ENCODE measurements at places on chromosomes 4 and X.

DNA sequence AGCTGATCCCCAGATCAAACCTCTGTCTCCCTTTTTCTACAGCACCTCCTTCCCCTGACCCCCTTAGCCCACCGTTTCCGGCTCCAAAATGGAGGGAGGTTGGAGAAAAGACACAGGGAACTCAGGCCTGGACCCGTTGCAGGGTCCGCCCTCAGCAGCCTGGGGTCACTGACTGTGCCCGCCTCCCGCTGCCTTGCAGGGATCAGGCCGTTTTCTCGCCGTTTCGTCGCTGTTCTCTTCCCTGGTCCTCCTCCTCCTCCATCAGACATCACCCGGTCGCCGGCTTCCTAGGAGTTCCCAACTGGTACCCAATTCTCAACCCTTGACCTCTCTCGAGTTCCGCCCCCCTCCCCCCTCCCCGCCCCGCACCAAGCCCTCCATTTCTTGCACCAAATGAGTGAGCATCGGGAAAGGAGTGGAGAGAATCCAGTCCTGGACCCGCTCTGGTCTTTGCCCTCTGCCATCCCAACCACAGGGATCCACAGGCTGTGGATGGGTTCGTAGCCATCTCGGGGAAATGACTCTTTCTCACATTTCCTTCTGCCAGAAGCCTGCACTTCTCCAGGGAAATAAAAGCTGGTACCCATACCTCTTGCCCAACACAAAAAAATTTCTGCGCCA is 493 bp downstream of the TCEAL5 start:
- DNase-seq = no peak

GRCh38 chr4:105343146-105343931 is 130.5 kb downstream of the PPA2 start:
- no peak for DNase-seq

- no peak for DNase-seq
Observed at GRCh38 chr4:140098455-140099160, 55.4 kb downstream of the MAML3 start.

- no peak for DNase-seq
Observed at GRCh38 chr4:14465507-14465906, 536.8 kb upstream of the CPEB2 start.

- DNase-seq = no peak
Observed at GRCh38 chr4:6917461-6918271, 8.0 kb downstream of the TBC1D14 start.

DNA sequence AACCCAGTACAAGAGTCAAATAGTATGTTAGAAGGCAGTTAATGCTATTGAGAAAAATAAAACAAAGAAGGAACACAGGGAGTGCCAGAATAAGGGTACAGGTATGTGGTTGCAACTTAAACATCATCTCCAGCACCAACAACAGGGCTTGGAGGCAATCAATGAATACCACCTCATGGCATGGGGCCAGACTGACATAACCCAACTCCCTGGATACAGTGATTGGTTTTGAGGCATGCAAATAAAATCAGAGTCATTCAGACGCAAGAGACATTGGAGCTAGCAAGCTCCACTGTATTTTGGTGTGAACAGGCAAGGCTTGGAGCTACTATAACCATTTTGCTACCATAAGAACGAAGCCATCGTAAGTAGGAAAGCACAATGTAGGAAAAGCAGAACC is 56.7 kb downstream of the PPP3CA start:
- DNase-seq = no peak

DNA sequence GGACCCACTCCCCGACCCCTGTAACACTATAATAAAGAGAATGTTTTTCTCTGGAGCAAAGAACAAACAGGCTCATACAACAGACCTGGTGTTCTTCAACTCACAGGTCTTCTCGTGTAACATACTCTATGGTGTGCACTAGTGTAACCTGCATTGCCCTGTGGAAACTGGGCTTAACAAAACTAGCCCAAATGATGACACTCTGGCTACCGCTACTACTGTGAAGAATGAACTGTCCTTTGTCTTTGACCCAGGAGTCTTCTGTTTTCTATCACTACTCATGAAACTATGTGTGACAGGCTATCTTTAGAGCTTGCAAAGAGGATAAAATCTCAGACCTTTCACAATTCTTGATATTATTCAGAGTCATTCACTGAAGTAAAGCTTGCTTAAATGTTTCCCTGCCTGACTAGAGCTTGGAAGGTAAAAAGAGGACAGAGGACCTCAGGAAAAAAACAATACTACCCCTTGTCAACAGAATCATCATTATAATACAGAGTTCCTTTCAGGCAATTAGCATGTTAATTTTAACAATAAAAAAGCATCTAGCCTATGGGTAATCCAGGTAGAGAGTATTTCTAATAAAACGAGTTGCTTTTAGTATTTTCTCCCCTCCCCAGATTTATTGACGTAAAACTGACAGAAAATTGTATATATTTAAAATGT is 59.2 kb downstream of the FSTL5 start:
- no peak for DNase-seq

- no peak for DNase-seq
Observed at GRCh38 chrX:36534900-36535299, 473.3 kb upstream of the FAM47C start.

DNA sequence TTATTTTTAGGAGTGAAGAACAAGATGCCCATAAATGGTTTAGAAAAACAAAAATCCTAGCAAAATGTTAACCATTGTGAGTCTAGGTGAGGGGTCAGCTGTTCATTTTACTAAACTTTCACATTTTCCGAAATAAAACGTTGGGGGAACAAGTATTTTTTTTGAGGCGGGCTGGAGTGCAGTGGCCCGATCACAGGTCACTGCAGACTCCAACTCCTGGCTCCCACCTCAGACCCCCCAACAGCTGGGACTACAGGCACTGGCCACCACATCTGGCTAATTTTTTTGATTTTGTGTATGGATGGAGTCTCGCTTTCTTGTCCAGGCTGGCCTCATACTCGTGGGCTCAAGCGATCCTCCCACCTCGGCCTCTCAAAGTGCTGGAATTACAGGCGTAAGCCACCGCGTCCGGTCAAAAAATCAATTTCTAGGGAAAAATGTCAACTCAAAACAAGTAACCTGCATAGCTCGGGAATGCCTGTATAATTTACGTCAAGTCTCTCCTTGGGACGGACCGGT is 742 bp upstream of the TAF1 start:
- no peak for DNase-seq

DNA sequence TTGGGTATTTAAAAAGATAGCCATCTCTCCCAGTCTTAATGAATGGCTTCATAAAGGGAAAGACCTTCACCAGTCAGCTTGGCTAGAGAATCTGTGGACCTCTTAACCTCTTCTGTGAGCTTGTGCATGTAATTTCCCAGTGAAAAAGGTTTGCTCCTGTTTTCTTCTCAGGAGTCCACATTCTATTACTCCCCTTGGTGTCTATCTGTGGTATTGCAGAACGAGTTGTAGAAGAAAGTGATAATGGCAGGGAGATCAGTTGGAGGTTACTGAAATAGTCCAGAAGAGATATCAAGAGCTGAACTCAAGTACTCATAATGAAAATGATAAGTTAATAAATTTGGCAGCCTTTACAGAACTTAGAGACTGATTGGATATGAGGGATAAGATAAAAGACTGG is 16.5 kb upstream of the VAMP7 start:
- no peak for DNase-seq

- no peak for DNase-seq
Observed at GRCh38 chr4:15234116-15234855, 193.5 kb upstream of the C1QTNF7 start.

DNA sequence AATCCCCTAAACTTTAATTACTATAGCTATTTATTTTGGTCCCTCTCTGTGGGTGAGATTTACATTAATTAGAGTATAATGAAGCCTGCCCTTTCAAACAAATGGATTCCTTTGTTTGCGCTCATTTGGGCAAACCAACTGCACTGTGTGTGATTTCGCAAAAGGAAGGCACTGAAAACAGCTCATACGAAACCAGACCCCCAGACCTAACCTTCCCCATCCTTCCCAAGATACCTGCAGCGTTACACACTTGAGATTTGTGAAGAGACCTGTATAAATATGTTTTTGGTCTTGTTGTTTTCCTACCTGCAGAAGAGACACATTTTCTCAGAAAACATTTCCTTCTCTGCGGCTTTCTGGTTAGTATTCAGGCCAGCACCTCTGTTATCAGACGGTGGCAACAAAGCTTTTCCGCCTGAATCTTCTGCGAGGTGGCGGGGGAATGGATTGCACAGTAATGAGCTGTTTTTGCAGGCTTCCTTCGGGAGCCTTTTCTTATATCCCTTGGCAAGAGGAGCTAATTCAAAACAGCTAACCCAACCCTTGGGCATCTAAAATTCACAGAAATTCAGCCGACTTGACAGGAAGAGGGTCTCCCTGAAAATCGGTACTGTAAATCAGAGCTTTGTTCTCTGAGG is 47.6 kb downstream of the CBLL2 start:
- no peak for DNase-seq

DNA sequence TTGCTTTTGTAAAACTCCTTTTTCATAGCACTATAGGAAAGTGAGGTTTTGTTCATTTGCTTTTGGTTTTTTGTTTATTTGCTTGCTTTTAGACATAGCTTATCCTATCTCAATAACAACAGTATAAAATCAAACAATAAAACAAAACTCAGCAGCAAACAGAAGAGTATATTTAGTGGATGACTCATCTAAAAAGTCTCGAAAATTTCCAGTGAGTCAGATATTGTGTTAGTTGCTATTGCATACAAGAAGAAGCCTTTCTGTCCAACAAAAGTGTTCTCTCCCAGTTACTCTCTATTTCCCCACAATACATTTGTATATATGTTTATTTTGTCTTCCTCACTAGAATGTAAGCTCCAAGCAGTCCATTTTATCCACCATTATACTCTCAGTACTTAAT is 36.0 kb upstream of the NPNT start:
- DNase-seq = no peak

DNA sequence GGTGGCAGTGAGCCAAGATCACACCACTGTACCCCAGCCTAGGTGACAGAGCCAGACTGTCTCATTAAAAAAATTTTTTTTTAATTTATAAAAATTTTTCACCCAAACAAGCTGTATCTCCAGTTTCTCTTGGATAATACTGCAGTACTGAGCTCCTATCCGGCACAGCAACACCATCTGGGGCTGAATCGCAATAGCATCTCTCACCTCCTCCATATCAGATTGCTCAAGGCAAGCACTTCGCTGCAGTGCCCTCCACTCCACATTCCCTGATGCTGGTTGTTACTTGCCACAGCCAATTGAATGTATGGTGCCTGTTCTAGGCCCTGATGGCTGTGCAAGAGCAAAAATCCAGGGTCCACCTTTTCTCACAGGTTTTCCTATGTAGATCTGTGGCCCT is 69.3 kb upstream of the FAM241A start:
- DNase-seq = no peak

- no peak for DNase-seq
Observed at GRCh38 chrX:119682019-119682989, 10.7 kb downstream of the SEPTIN6 start.

DNA sequence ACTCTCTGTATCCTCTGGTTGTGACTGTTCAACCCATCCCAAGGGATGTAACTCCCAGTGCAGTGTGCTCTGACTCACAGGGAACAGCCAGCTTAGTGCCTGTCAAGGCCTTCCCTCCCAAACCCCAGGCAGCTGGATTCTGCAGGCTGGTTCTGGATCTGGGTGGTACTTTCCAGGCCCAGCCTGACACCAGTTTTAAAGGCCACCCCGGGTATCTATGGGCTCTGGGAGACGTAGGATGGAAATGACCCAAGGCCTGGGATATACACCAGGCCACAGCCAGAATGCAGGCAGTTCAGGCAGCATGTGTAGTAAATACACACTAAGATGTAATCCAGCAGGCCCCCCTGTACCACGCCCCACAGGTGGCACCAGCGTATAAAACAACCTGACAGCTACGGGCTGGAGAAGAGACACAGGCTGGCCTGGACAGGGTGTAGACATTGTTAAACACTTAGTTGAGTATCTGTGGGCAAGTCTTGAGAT is 64.2 kb downstream of the SPINK2 start:
- no peak for DNase-seq

GRCh38 chr4:186886759-186887158 is 163.1 kb upstream of the FAT1 start:
- no peak for DNase-seq

DNA sequence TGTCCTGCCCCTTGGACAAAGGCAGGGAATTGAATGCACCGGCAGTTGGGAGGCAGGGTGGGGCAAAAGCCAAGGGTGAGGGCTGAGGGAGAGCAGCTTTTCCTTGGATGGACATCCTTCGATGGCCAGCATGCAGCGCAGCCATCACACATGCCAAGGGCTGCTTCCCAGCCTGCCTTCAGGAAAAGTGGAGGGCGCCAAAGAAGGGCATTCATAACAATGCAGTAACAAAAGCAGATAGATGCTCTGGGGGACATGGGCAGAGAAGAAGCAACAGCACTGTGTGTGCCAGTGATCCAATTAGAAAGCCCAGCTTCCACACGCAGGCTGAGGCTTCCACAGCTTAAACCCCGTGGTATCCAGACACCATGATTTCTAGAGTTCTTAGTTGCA is 71.5 kb downstream of the TSPAN5 start:
- DNase-seq = no peak

DNA sequence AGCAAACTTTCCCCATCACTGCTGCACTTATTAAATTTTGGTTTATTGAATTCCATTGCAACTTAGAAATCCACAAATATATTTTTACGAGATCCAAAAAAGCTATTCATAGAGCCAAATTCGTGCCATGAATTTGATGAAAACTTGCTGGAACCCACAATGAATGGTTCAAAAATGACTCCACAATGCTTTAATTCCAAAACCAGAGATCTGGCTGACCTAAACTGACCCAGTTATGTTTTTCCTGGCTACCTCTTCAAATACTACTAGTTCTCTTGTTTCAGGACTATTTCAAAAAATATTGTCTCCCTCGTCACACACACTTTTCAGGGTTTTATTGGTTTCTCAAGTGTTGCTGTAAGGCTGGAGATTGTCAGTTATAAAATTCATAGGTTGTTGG is 474.8 kb downstream of the PDGFC start:
- no peak for DNase-seq

DNA sequence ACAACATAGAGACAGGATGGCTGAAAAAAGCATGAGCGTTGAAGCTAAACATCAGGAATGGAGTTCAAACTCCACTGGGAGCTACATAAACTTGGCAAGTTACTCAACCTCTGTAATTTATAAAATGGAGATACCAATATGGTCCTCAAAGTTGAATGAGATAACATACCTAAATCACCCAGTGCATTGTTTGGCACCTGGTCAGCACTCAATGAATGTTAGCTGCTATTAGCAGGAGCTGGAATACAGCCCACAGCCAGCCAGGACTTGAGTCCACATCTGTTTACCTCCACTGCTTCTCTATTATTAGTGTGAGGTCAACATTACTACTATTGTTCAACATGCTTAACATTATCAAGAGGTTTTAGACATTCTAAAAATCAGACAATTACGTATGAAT is 97.9 kb downstream of the NR3C2 start:
- DNase-seq = no peak

DNA sequence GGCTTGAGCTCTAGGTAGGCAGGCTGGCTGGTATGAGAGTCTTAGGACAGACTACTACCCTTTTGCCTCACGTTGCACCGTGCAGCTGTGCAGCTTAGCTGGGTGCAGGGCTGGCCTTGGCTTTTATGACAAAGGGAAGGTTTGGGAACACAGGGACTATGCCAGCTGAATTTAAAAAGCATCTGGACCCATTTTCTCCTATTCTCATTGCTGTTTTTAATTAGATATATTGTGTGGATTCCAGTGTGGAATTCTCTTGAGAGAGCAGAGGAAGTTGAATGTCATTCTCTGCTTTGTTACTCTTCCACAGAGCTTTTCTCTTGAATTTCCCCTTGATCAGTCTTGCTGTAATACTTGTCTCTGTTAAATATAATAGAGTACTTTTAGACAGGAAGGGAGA is 192.7 kb downstream of the ZNF330 start:
- no peak for DNase-seq
